Cortex of kidney (tissue), 1 donor: ENCODE measurements at places on chromosomes 3 and 15.

DNA sequence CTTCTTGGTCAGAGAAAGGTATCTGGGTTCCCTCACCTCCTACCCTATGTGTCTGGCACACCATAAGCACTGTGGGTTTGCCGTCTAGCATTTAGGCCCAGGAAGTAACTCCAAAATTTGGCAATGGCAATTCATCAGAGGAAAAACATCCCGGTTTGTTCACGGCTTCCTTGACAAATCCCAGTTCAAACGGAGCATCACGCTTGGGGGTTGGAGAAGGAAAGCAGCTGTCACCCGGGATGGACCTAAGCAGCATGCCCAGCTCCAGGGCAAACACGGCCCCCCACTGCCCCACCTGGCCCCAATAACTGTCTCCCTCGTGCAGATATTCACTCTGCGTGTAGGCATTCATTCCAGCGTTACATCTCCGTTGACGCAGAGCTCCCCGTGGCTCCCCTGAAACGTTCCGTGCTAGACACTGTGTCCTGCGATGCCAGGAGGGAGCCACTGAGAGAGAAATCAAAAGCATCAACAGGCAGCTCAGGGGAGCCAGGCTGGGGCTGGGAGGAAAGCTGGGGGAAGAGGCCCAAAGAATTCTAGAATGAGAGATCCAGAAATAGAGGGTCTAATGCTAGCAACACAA is 41.4 kb downstream of the NTRK3 start:
- no peak for DNase-seq

DNA sequence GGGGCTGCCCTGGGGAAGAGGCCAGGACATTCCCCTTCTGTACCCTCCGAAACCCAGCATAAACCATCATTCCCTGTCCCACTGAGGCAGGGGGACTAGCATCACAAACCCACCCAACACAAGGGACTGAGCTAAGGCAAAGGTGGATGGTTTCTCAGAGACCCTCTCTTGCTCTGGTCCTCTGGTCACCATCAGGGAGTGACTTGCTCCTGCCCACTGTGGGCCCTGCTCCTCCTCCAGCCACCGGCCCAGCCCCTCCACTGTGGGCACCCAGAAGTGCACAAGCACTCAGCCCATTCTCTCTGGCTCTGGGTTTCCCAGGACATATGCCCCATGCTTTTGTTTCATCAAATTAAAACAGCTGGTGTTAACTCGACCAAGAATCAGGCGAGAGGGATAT is 44.9 kb downstream of the PTH1R start:
- DNase-seq: no peak

DNA sequence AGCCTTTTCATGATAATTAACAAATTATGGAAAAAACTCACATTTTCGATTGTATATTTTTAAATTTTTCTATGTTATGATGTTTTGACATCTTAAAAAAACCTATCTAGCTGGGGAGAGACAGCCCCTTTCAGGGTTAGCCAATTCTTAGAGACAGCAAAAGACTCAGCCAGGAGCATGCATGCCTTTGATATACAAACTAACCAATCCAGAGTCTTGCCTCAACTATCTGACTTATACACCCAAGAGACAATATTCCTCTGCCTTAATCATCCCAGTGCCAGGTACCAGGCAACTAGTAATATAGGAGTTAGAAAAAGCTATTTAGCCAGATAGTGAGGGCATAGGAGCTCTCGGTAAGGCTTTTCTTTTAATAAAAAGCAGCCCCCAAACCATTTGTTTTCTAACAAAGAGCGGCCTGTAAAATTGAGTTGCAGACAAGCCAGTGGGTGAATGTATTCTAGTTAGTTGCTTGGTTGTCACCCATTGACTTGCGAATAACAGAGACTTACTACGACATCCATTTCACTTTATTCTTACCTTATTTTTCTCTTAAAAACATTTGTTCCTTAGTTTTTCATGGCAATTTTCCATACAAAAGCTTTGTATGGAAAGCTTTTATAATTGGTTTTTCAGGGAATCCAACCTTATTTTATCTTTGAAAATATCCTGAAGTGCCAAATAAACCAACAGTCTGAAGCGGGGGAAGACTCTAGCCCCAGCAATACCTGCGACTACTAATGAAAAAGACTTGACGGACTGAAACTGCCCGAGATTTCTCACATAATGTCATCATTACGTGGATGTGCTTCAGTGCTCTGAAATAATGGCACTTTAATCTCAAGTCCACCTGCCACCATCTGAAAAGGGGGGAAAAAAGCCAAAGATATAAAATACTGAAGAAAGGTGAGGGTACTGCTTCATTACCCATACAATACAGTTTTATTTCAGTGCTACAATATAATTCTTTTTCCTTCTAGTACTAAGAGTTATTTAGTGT is 64.6 kb upstream of the ATP2C1 start:
- DNase-seq: no peak

DNA sequence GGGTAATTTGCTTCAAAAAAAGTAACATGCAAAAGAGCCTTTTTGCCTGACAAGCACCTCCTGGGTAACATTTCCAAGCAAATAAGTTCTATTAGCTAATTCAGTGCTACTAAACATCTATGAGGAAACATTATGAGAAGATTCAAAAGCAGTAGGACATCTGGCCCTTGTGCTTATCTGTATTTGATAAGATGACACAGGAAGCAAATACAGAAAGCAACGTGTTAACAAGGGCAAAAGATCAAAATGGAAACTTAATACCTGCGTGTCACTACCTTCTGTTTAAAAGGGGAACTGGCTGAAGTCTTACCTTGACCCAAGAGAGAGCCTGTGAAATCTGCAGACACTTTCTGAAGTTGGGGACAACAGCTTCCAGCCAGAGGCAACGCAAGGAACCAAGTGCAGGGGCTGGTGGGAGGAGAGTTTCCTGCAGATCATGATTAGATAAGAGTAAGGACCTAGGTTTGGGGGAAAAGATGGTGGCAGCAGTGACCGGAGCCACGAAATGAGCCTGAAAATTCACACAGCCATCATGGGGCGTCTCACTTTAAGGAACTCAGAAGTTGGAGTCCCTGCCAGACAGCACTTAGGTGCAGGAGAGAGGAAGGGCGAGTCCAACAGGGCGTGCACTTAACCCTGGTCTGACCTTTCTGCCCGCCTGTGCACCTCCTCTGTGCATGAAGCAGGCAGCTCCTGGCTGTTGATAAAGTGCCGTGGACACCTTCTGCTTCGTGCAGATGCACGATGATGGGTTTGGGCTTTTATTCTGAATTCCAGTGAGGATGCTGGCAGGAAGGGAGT is 153.6 kb upstream of the BHLHE40 start:
- no peak for DNase-seq

GRCh38 chr3:29937185-29937584 is 656.3 kb downstream of the RBMS3 start:
- no peak for DNase-seq

DNA sequence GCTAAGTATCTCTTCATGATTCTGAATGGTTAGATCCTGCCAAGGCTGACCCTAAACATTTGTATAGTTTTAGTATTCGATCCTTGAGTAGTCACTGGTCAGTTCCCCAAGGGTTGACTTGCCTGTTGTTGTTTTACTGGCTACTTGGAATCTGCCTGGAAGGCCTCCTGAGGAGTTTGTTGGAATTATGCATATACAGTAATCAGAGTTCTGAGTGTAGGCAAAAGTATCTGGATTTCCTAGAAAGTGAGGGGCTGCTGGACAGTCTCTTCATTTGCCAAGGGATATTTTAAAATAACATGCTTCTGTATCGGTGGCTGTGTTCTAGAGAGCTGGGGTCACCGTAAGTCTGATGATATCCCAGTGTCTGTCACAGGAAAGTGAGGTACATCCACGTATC is 333.2 kb upstream of the C2CD4B start:
- no peak for DNase-seq

GRCh38 chr15:52042051-52042851 is 23.2 kb downstream of the MAPK6 start:
- no peak for DNase-seq

DNA sequence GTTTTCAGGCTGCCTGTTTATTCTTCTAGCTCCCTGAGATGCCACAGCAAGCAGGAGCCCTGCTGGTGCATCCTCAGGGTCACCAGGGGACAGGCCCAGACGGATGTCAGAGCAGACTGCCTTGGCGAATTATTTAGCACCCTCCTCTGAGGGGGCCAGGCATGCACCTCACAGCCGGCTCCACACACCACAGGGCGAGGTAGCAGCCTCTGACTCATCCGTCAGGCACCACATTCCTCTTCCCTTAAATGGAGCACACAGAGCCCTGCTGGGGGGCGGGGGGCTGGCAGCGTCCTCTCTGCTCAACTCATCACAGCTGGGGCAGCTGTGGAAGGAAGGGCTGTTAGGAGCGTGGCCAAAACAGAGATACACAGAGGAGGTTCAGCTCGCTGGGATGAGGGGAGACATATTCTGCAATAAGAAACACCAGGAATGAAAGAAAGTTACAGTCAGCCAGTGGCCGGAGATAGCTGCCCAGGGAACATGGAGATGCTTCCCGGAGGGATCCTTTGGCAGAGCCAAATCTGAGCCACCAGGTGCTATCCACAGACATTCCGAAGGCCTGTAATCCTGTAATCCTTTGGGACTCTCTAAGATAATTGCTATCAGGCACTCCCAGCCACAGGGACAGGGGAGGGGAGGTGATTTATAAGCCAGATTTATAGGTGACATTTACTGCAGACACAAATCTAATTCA is 13.9 kb upstream of the PRICKLE2 start:
- DNase-seq: no peak
